CD4-positive, alpha-beta T cell treated with Interleukin-4 for 1 hour (primary cell): ENCODE measurements at places on chromosomes 11 and 22.
A peak's percentile ranks its signal among the peaks of the same experiment; 100 is the strongest.

- DNase-seq, result peak; percentile 61
Observed at GRCh38 chr11:11621573-11622339, at the start of gene GALNT18. Gene GALNT18 (minus strand): TSS chr11:11622005.

DNA sequence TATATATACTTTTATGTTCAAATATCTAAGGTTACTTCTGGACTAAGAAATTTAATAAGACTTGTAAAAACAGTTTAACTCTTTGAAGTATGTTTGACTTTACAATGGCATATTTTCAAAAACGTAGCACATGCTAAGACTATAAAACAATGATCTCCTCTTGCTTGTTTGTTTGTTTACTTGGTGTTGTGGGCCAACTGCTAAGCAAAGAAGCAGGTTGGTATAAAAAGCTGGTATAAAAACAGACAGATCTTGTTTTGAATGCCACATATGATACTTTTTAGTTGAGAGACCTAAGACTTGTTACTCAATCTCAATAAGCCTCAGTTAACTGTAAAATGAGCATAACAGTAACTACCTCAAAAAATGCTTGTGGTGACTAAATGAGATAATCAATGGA is 1206.3 kb downstream of the LRRC4C start:
- no peak for DNase-seq

DNA sequence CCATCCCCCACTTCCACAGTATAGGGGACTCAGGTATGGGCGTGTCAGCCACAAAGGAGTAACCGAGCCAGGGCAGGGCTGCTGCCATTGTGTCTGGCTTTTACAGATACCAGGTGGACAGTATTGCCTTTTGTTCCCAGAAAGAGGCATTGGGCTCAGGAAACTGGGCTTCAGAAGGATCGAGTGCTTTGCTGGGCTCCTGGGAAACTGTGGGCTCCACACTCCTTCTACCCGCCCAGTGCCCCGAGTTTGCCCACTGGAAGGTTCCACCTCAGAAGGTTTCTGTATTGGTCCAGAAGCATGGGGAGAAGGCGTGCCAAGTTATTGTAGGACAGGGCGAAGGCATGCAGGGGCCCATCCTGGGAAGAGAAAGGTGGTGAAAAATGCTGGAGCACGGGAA is 894.4 kb downstream of the TBC1D22A start:
- DNase-seq, result no peak

- no peak for DNase-seq
Observed at GRCh38 chr22:50307890-50308596, 597 bp upstream of the PLXNB2 start.

DNA sequence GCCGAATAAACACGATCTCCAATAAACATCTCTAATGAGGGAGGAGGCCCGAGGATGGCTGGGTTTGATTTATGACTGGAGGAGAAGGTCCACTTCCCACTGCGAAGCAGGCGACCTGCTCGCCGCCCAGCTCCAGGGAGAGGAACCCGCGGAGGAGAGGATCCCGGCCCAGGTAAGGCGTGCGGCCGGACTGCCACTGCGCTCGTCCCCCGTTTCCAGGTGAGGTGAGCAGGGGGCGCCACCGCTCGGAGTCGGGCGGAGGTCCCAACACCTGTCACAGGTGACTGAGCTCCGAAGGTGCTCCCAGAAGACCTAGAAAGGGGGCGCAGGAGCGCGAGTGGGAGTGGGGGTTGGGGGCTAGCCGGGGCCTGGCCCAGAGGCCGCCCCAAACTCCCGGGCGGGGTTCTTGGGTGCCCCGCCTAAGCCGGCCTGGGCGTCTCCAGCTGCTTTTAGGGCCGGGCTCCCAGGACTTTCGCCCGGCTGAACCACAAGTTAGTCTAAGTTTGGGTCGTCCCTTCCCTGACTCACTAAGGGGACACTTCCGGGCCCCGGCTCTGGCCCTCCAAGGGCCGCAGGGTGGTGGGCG is 5.4 kb upstream of the PAX6 start:
- DNase-seq, result no peak

DNA sequence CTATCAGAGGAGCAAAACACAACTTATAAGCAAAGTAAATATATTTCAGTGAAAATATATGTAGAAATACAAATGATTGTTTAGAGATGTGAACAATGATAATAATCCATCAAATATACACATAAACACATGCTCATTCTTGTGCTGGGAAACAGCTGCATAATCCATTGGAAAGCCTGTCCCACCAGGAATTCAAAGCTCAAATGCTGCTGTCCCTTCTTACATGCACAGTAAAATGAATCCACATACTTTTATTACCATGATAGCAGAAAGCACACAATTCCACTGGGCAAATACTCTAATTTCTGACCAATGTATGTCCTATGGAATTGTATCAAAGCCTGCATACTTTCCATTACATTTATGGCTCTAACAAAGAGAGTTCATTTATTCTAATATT is 44.5 kb downstream of the SOX6 start:
- DNase-seq, result no peak

GRCh38 chr11:8341996-8342395 is 78.3 kb upstream of the LMO1 start:
- DNase-seq, result no peak

- peak; percentile 46 for DNase-seq
Observed at GRCh38 chr22:32660292-32660691, 141.2 kb upstream of the TIMP3 start.

- no peak for DNase-seq
Observed at GRCh38 chr22:20017622-20017958, 967 bp upstream of the ARVCF start.

DNA sequence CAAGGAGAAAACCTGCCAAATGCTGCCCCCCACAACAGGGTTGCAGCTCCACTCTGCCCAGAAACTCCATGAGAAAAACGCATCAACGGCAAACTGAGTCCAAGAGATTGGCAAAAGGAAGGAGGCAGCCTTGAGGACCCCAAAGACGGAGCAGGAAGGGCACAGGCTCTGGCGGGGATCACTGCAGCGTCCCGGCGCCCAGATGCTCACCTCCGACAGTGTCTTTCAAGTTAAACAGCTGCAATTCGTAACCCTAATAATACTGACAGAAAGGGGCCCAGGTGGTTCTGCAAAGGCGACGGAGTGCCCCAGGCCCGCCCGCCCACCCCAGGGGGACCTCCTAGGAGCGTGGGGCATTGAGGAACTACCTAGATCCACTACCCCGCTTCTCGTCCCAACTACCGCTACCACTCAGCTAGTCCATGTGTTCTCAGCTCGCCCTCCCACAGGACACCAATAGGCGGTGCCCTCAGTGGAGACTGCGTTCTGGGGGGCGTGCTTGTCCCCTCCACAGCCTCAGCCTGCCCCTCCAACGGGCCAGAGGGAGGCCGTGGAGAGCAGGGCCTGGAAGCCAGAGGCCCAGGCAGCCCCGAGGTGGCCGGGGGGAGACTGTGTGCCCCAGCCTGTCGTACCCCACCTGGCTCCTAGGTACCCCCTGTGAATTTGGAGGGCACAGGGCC is 127.4 kb downstream of the PHF21B start:
- DNase-seq, result no peak

DNA sequence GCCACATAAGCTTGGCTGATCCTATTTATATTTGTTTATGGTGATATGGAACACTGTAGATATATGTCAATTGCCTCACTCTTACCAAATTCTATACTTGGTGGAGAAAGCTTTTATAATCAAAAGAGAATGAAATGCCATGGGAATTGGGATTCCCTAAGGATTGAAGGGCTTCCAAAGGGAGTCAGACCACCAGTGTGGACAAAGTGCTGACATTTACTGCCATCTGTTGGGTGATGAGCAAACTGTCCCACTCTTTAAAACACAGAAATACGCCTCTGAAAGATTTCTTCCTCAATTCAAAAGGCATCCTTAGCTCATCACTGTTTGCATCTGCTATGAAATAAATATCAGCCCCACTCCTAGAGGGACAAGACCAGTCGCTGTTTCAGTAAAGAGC is 7.1 kb downstream of the SLC1A2 start:
- DNase-seq, result no peak

DNA sequence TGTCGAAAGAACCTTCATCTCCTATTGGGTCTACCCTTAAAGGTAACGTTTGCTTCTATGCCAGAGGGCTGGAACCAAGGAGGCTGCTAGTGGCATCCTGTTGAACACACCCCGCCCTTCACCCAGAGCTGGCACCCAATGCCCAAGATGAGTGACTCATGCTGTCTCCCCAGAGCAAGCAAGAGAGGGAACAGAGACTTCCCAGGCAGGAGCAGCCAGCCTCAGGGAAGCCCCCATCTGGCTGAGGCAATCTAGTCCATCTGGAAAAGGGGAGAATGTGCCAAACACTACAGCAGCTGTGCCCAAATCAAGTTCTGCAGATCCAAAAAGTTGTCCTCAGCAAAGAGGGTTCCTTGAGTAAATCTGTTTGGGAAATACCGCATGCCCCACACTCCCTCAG is 91.9 kb upstream of the TP53I11 start:
- peak; percentile 45 for DNase-seq

- DNase-seq, result no peak
Observed at GRCh38 chr22:24400034-24400725, 27.2 kb upstream of the ADORA2A start.

DNA sequence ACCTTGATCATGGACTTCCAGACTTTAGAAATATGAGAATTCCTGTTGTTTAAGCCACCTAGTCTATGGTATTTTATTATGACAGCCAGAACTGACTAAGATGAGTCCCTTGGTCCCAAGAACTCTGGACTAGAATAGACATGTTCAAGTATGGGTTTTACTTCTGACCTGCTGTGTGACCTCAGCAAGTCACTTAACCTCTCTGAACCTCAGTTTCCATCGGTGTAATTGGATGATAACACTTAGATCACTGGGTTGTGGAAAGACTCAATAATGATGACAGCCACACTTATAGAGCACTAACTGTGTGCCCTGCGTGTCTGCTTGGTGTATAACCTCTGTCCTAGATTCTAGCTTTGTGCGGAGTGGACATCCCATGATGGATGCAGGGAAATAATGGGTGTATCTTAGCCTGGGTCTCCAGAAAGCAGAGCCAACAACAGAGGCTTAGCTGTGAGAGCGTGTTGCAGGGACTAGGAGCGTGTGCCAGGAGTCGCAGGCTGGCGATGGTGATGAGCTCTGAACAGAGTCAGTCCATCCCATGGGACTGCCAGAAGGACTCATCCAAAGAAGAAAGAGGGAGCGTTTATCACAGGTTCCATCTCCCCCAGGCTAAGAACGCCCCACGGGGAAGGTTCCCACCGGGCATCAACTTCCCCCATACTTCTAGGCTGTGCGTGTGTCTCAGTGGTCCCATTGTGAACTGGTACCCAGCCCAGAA is 93.2 kb upstream of the TP53I11 start:
- DNase-seq, result no peak

- no peak for DNase-seq
Observed at GRCh38 chr11:468493-468892, 18.4 kb downstream of the PTDSS2 start.

GRCh38 chr11:116360221-116360941 is 412.4 kb downstream of the BUD13 start:
- DNase-seq, result no peak

DNA sequence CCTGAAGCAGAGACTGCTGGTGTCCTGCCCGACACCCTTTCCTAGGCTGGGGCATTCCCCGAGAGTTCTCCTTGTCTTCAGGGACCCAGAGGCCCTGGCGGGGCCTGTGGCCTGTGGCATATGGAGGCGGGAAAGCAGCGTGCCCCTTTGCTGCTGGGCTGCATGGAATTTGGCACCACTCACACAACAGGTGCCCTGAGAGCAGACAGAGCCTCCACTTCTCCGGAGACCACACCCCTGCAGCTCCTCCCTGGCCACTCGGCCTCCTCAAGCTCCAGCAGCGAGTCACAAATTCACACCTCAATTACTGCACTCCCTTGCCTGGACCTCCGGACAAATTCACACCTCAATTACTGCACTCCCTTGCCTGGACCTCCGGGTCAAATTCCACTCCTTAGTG is 1375.2 kb downstream of the TBC1D22A start:
- no peak for DNase-seq

GRCh38 chr11:69131121-69131566 is 24.6 kb upstream of the SMIM38 start:
- no peak for DNase-seq

DNA sequence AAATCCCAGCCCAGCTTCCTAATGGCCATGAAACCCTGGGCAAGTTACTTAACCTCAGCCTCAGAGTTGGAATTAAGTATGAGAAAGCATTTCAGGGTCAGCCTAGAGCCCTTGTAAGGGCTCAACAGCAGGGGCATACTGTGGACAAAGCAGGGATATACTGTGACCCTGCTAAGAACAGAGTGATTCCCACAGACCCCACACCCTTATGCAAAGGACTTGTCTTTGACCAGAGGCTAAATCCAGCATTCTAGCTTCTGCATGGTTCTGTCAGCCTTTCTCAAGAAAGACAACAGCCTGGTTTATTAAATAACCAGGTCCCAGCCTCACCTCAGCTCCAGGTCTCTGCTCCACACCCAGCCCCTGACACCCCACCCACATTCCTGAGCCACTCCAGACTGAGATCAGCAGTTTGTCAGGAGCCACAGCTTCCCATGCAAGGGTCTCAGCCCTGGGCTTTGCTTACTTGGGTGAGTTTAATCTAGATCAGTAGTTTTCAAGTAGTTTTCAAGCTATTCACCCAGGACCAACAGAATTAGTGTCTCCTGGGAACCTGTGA is 69.2 kb downstream of the GALNT18 start:
- no peak for DNase-seq
